ENCODE measurements at places on chromosomes 3 and 15. TPM values are rescaled to one million over a fixed set of nuclear protein-coding genes. Genes with fewer than 3 reads are reported as not detected.

CCDC54 gene
- total RNA-seq: not detected

P4HTM gene
- 73.9 TPM for total RNA-seq

RBP2 gene
- 3.1 TPM for total RNA-seq

SNX1 gene
- total RNA-seq: 116 TPM

MNS1 gene
- total RNA-seq: 0.58 TPM

DNA sequence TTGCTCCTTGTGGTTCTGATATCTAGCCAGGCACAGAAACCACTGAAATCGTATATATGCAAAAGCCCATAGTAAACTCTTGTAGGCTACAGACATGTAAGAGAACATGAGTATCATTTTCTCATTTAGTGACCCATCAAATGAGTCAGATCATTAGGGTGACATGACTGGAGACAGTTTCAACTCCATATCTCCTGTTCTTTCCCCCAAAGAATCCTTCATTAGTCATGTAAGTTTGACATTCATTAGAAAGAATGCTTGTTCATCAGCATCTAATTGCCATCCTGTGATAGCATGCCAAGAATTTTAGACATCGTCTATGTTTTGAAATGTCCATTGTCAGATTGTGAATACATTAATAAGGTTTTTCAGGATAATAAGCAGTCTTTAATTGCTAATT is 264.9 kb upstream of the TPM1 start:
- no peaks in the 10 kb centered on the region for H3K4me1 ChIP-seq
- H3K4me3 ChIP-seq: no peak overlapping the region
- DNase-seq: no peak
- no peak overlapping the region for H3K27ac ChIP-seq
- no peaks in the 10 kb centered on the region for H3K36me3 ChIP-seq

DNA sequence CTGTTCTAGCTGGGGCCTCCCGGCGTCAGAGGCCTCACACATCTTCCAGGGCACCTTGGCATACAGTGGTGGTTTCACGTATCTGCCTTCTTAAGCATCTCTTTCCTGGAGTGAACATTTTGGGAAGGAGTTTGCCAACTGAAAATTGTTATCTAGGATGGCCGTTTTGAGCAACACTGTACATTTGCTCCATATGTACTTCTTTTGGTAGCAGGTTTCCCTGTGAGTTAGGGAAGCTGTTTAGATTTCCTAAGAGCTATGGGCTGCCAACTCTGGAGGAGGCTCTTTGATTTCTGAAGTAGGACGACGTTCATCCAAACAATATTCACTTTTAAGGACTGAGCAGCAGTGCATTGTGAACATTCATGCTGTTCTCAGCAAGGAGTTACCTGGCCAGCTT is 665.9 kb downstream of the SQOR start:
- no peaks in the 10 kb centered on the region for H3K4me1 ChIP-seq
- no peaks in the 10 kb centered on the region for H3K36me3 ChIP-seq
- DNase-seq: no peak
- no peak overlapping the region for H3K27ac ChIP-seq

- H3K27ac ChIP-seq: no peak overlapping the region
- no peaks in the 10 kb centered on the region for H3K36me3 ChIP-seq
- H3K4me3 ChIP-seq: no peak overlapping the region
- H3K27me3 ChIP-seq: no peaks in the 10 kb centered on the region
- no peaks in the 10 kb centered on the region for H3K4me1 ChIP-seq
These were observed 177.0 kb downstream of the ERC2 start for GRCh38 chr3:56291244-56291680.

GRCh38 chr3:115932807-115933206 is 309.5 kb downstream of the GAP43 start:
- H3K27ac ChIP-seq: no peak overlapping the region
- no peak for DNase-seq
- no peaks in the 10 kb centered on the region for H3K27me3 ChIP-seq
- no peaks in the 10 kb centered on the region for H3K36me3 ChIP-seq
- no peaks in the 10 kb centered on the region for H3K4me1 ChIP-seq
- no peak overlapping the region for H3K4me3 ChIP-seq

DNA sequence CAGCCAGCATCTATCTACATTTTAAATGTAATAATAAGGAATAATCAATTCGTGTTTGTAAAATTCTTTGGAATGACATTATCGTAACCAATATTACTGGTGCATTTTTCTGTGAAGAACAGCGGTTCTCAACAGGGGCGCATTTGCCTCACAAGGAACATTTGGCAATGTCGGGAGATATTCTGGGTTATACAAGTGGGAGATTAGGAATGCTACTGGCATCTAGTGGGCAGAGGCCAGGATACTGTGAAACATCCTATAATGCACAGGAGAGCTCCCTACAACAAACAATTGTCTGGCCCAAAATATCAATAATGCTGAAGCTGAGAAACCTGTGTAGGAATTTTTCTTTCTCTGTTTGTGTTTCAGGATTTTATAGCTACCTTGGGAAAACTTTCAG is 25.0 kb downstream of the ACP3 start:
- H3K36me3 ChIP-seq: no peaks in the 10 kb centered on the region
- H3K4me1 ChIP-seq: no peaks in the 10 kb centered on the region
- DNase-seq: no peak
- no peaks in the 10 kb centered on the region for H3K27me3 ChIP-seq
- H3K4me3 ChIP-seq: no peak overlapping the region
